ENCODE measurements at places on chromosomes 2 and 18.

DNA sequence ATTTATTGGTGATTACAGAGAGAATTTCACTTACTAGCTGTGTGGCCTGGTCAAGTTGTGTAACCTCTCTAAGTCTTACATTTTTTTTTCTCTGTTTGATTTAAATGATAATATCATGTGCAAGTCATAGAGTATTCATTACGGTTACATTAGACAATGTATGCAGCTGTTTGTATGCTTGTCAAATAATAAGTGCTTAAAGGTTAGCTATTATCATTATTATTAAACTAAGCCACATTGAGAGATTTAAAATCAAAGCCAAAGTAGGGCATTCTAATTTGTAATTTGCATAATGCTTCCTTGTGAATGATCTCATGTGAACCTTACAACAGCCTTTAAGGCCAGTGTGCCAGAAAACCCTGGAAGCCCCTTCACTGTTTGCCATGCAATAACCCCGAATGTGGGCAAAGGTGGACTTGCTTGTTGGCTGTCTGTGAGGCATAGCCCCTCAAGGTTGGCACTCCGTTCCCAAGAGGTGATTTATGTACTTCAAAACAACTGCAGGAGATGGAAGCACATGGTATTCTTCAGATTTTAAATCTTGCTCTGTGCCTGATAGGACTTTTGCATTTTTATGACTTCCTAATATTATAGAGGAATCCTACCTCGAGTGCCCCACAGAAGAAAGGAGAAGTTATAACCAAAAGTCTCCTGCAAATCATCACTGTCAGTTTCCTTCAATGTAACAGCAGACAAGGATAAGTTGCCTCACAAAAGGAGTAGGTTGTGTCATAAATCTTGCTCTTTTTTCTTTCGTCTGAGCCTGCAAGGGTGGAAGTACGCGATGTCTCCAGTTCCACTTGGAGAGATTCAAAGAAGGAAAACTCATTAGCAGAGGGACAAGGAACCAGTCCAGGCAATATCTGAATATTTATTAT is 272.0 kb downstream of the TGIF1 start:
- no peak for DNase-seq

DNA sequence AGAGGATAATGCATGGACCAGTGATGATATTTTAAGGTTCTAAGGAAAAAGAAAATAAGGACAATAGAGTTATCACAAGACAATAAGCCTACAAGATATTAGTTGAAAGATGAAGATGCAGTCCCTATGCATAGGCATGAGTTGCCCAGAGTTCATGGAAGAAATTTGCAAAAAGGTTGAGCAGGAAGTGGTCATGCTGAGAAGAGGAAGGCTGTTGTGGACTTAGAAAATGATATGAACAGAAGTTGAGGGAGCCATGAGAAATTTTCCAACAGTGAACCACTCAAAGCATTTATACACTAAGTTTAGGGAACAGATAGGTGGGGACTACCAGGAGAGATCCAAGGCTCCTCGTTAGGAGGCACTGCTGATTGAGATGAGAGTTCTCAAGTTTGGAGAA is 3.5 kb downstream of the OSBPL6 start:
- no peak for DNase-seq

- DNase-seq: peak; percentile 57
These were observed 103.3 kb downstream of the EXOC6B start for GRCh38 chr2:72722492-72723070.

- DNase-seq: no peak
These were observed 102.5 kb downstream of the FIGN start for GRCh38 chr2:163633291-163633690.

GRCh38 chr2:131029812-131030211 is 63.4 kb downstream of the FAM168B start:
- DNase-seq: no peak

GRCh38 chr18:12820506-12820905 is 63.5 kb downstream of the PTPN2 start:
- no peak for DNase-seq

DNA sequence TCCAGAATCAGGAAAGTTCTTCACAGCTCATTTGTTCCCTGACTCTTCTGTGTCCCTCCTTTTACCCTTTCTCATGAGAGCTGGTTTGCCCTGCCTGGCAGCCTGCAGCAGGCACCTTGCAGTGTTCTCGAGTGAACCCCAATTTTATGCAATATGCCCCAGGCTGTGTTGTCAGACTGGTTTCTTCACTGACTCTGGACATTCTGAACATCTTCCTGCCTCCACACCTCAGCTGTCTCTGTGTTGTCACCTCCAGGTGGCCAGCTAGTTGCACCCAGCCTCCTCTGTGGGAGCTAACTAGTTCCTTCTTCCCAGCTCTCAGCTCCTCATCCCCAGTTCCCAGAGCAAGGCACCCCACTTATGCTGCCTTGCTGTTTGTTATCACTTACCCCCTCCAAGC is 5.5 kb downstream of the SETBP1 start:
- DNase-seq: no peak

DNA sequence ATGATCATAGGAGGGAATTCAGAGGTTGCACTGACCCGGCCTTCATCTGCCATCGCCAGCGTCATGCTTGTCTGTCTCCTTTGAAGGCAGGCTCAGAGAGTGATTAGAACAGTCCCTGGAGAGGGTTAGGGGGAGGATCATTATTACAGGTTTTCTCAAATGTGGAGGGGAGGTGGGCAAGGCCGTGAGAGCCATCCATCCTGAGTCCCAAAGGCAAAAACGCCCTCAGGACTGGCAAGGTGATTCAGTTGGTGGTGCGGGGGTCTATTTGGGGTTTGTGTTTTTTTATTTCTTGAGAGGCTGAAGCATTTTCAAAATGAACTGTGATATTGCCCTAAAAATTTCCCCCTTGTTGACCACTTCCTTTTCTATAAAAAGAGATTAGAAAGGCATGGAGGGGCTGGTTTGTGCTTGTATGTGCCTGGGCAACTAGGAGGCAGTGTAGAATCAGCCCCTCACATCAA is 39.3 kb upstream of the GYPC start:
- no peak for DNase-seq

DNA sequence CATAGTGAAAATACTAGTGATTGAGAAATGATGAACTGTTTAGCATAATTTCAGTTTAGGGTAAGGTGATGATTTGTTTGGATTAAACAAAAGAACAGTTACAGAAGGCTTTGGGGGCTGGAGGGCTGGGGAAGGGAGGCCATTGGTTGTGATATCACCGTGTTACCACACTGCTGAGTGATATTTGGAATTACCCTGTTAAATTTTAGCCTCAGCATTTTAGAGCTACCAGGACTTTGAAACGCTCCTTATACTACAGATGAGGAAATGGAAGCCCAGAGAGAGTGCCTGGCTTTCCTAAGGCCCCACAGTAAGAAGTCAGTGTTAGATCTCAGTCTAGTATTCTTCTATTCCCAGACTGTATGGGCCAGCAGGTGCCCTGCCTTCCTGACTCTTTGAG is 15.6 kb downstream of the ARHGEF33 start:
- no peak for DNase-seq

DNA sequence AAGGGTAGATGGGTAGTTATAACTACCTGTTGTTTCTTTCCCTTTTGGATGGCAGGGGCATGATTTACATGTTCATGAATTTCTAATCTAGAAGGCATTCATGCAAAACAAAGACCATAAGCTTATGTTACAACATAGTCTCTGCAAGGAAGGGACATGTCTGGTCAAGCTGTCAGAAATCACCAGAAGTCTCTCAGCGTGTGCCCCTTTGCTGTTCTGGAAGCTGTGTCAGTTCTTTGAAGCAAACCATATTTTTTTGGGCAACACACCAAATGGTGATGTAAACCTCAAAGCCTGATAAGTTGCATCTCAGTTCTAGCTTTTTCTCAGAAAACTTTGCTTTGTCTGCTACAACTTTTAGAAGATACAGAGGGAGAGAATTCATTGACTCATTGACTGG is 173.5 kb upstream of the CTAGE1 start:
- peak; percentile 71 for DNase-seq

GRCh38 chr2:125643128-125643527 is 1012.8 kb upstream of the GYPC start:
- no peak for DNase-seq

- no peak for DNase-seq
These were observed 259.6 kb upstream of the PIK3C3 start for GRCh38 chr18:41695441-41695840.

DNA sequence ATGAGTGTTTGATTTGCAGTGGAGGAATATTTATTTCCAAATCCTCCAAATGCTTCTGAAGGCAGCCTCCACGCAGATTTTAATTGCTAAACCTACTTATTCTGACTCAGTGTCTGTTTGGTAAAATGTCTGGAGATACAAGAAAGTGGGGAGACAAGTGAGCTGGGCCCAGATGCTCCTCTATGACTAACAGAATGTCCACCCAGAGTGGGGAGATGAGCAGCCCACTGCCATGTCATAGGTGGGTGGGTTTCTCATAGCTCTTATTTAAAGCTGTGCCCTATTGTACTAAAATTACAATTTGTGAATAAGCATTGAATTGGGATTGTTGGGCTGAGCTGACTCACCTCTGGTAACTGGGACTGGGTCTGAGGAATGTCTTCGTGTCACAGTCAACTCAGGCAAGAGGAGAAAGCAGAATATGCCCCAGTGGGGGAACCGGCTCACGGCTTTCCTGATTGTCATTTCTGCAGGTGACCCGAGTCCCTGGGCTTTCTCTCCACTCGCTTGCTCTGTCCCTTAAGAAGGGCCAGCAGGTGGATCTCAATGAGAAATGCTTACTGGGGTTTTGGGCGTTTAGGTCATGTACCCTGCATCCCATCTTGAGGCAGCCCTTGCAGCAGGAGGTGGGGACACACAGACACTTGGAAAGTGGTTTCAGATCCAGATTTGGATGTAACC is 116.3 kb upstream of the SPRED2 start:
- no peak for DNase-seq

GRCh38 chr2:226643946-226644282 is 155.7 kb downstream of the IRS1 start:
- DNase-seq: no peak

DNA sequence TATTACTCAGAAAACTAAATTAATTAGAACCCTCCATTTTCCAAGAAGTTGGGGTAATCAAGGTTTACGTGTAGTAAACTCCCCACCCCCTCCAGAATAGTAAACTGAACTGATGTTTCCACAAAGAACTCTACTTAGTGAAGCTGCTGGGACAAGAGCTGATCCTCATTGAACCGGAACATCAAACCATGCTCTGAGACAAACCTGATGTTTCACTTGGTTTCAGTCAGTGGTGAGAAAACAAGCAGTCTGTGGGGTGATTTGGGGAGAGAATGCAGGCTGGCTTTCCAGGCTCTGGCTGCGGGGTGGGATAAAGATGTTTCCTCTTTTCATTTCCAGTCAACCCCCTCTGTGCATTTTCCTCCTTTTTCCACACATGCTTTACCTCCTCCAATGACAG is 38.2 kb downstream of the CELF4 start:
- DNase-seq: no peak

GRCh38 chr2:134217924-134218323 is 35.9 kb upstream of the MGAT5 start:
- no peak for DNase-seq

- DNase-seq: peak; percentile 32
These were observed 45.9 kb upstream of the ITGA4 start for GRCh38 chr2:181411105-181411849.

- no peak for DNase-seq
These were observed 5.9 kb upstream of the TMSB10 start for GRCh38 chr2:84899304-84900204.

DNA sequence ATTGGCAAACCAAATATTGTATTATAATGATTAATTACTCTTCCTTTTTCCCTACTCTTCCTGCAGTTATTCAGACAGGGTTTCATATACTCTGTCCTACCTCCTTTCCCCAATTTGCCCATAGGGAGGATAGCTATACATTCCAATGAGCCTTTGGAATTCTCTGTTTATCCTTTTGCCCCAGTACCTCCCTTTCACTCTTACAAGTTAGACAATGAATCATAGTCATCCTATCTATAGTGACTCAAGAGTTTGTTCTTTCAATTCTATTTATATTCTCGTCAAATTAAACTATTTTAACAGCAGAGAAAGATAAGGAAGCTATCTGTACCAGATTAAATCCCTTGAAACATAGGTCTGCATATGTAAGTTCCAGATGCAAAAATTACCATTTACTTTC is 437.5 kb downstream of the NR4A2 start:
- no peak for DNase-seq

- DNase-seq: no peak
These were observed 76.2 kb downstream of the MAP3K20 start for GRCh38 chr2:173151671-173152401.

DNA sequence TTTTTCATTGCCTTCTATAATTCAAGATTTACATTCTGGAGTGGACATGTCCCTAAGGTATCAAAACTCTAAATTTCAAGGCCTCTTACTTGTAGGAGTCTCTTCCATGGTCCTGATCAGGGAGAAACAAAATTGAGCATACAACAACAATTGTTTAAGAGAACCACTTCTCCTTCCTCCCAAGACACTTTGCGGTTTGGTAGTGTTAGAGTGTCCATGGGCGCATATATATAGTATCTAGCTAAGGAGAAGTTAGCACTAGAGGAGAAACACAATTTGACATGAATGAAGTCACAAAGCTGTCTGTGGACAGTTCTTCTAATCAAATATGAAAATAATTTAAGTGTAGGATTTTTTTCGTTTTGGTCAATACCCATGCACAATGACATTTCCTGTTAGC is 349.1 kb upstream of the MAP2 start:
- DNase-seq: no peak

DNA sequence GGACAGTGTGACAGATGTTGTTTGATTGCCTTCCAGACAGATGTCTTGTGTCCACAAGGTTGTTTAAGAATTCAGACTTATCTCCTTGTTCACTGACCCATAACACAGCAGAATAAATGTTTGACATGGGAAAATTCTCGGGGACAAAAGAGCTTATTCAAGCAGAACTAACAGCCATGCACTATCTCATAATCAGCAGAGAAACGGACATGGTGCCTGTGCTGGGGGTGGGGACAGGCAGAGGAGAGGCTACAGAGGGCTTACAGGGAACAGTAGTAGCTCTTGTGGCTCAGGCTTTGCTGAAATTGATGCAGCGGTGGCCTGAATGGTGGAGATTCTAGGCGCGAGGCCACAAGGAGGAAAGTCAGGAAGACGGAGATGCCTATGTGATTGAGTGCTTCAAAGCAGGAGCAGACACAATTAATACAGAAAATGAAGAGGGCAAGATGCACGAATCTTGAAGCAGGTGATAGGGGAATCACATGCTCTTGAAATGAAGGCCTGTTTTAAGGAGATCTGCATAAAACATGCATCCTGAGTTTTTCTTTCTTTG is 62.0 kb upstream of the CAB39 start:
- no peak for DNase-seq

DNA sequence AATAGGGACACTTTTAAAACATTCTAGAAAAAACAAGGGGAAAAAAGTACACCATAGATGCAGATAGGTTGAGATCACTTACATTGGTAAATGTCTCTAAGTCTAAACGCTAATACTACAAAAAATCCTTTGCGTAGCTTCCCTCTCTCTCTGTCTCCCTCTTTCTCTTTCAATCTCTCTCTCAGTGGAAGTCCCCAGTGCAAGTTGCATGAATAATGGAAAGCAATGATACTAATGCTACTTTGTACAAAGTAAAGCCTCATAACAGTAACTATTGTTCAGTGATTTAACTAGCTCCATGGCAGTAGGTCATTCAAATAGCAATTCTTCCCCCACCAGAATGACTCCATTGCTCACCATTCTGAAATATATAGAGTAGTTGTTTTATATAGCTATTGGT is 12.8 kb downstream of the MEIS1 start:
- DNase-seq: no peak

Data from cardiac fibroblast (primary cell).